Posterior cingulate gyrus (tissue), 11 donors: ENCODE measurements at places on chromosomes 3 and 15.

DNA sequence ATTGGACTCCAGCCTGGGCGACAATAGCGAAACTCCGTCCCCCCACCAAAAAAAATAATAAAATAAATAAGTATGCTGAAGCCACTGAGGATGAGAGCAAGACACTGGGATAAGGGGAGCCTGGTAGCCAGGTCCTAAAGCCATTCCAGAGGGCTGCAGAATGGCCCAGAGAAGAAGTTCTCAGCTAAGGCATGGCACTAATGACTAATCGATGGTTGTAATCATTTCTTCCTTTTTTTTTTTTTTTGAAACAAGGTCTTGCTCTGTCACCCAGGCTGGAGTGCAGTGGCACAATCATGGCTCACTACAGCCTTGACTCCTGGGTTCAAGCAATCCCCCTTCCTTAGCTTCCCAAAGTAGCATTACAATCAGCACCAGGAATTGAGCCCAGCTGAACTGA, 25.6 kb upstream of the ZNF774 start:
- DNase-seq: no peak

GRCh38 chr3:95567346-95567745, 1247.0 kb upstream of the EPHA6 start:
- DNase-seq: peak; percentile 43

DNA sequence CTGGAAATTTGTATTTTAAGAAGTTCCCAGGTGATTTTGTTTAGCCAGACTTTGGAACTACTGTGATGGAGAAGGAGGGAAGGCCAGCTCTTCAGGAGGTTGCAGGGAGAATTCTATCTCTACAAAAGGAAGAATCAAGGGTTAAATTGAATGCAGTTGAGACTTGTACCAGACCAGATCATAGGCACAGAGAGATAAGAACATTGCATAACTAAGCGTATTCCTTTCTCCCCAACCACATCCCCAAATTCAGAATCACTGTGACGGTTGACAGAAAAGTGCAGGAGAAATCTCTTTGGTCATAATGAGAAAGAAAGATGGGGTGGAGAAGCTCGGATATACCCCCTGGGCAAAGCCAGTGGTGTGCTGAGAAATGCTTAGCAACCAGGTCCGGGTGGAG, 7.2 kb downstream of the PLD1 start:
- no peak for DNase-seq

DNA sequence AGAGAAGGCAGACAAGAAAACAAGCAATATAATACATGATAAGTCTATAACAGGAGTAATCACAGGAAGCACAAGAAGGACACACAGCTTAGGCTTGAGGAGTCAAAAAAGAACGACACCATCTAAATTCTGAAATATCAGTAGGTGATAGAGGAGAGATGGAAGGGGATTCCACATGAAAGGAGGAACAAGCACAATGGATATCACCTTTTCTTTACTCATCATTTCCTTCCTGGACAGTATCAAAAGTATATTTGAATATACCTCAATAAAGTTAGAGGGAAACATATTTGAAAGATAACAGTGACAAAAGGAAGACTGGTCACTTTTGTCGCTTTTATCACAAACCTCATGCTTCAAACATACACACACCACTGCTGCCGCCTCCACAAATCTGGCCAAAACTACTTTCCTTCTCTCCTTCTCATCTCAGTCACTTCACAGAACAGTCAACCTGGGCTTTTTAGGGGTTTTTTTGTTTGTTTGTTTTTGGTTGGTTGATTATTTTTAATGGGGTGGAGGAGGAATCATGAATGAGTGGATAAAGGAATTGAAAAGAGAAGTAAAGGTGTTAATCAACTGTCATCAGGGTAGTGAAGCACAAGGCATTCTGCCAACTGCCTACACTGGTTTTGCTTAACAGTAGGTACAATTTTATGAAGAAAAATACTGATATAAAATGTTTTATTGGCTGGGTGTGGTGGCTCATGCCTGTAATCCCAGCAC, 18.5 kb downstream of the DENND4A start:
- DNase-seq: no peak

DNA sequence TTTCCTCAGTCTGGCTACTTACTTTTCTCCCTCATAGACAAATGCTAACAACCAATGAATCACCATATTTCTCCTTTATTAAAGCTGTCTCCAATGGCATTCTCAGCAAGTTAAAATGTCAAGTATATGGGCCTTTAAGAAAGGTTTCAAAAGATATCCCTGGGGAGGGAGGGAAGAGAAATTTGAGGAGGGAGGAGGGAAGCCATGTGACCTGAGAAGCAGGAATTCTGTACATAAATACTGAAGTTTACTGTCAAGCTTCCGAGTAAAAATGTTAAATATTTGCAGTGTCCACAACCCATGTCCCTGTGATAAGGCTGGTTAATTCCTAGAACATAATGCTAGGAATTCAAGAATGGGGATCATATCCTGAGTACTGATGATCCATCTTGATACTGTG, 175.9 kb downstream of the CNTN4 start:
- no peak for DNase-seq

DNA sequence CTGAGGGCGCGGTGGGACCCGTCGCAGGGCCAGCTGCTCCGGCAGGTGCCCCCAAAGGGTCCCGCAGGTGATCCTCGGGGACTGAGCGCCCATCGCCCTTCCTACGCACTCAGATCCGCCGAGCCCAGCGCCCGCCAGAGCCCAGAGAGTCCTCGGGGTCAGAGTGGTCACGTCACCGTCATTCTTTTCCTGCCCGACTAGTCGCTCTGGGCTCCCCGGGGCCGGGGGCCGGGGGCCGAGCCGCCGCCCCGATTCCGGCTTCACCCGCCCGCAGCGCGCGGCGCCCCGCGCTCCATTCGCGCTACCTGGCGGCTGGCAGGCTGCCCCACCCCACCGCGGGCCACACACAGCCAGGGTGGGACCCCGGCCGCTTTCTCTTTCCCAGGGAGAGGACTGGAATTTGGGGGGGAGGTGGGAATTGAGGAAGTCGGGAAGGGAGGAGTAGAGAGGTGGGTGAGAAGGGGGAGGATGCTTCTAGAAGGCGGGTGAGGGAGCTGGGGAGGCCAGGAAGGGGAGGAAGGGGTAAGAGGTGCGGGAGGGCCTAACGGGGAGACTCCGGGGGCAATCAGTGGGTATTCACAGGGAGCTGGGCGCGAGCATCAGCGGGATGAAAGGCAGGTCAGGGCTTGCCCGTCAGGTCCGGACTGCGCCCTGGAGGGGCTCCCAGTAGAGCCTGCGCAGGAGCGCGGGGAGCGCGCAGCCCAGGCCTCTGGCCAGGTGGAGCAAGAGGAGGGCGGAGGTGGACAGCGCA, 36.1 kb upstream of the EPHB3 start:
- no peak for DNase-seq
